ENCODE measurements at places on chromosomes 11 and 22. TPM values are rescaled to one million over a fixed set of nuclear protein-coding genes. Genes with fewer than 3 reads are reported as not detected.

DNA sequence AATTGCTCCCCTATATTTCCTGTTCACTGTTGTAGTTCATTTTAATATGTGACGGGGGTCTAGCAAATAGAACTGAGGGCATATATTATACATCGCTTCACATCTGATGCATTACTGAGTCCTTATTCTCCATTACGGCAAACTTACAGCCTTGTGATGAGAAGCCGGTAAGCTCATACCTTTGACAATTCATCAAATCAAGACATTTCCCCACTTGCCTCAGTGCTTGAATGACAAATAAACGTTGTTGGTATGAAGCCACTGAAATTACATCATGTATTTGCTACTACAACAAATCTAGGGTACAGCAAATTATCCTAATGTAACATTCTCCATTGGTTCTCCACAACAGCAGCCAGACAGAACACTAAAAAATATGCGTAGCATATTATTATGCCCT lies 1999.8 kb downstream of the LRRC4C start:
- no peak overlapping the region for H3K27ac ChIP-seq
- no peaks in the 10 kb centered on the region for H3K36me3 ChIP-seq
- no peak overlapping the region for H3K4me3 ChIP-seq
- no peaks in the 10 kb centered on the region for H3K27me3 ChIP-seq
- DNase-seq, result no peak

- H3K27ac ChIP-seq, result no peak overlapping the region
- no peak for DNase-seq
- H3K27me3 ChIP-seq, result no peaks in the 10 kb centered on the region
- H3K4me1 ChIP-seq, result no peaks in the 10 kb centered on the region
Measured at GRCh38 chr22:37462983-37463382, 23.2 kb downstream of the MFNG start.

GRCh38 chr11:130434521-130435223 lies 6.3 kb upstream of the ADAMTS8 start:
- no peaks in the 10 kb centered on the region for H3K27me3 ChIP-seq
- no peaks in the 10 kb centered on the region for H3K36me3 ChIP-seq
- peak overlapping the region; percentile 74 for H3K27ac ChIP-seq
- peak; percentile 74 for DNase-seq
- H3K4me3 ChIP-seq, result peak overlapping the region; percentile 51

DNA sequence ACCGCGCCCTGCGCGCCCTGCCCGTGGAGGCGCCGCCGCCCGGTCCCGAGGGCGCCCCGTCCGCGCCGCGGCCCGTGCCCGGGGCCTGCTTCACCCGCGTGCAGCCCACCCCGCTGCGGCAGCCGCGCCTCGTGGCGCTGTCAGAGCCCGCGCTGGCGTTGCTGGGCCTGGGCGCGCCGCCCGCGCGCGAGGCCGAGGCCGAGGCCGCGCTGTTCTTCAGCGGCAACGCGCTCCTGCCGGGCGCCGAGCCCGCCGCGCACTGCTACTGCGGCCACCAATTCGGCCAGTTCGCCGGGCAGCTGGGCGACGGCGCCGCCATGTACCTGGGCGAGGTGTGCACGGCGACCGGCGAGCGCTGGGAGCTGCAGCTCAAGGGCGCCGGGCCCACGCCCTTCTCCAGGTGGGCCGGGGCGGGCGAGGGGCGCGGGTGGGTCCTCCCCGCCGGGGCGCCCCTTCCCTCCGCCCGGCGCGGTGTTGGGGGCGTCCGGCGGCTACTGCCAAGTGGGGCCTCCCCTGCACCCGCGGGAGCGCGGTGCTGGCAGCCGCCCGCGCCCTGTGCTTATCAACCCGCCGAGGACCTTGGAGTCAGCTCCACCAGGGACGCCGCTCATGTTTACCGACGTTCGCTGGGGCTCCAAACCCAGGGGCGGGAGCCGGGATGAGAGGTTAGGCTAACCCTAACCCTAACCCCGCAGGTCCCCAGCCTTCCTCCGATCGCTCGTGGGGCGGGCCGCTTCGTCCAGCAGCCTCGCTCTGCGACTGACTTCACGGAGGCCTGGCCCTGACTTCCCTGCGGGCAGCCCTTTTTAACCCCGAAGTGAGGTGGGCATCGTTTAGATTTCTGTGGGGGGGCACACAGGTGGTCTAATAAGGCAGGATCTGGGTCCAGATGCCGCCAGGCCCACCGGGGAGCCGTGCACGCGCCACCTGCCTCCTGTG lies 649 bp downstream of the SELENOO start:
- H3K4me1 ChIP-seq, result no peaks in the 10 kb centered on the region
- no peaks in the 10 kb centered on the region for H3K36me3 ChIP-seq
- peak overlapping the region; percentile 66 for H3K4me3 ChIP-seq
- no peak for DNase-seq
- no peaks in the 10 kb centered on the region for H3K27me3 ChIP-seq
- peak overlapping the region; percentile 90 for H3K27ac ChIP-seq

DNA sequence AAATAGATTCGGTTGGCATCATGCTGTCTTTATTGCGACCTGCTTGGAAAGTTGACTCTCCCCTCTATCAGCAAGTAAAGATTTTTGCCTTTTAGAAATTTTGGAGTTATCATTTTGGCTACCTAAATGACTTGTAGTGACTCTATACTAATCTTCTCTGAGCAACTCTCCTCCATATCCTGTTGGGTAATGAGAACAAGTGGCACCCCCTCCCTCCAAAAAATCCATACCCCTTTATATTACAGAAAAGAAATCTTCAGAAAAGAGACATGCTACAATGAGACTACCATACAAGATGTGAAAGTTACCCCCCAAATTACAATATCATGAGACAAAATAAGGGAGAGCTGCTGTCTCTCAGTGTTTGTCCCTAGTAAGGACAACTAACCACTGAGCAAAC lies 1.2 kb downstream of the JAML start:
- no peaks in the 10 kb centered on the region for H3K4me1 ChIP-seq
- no peaks in the 10 kb centered on the region for H3K27me3 ChIP-seq
- DNase-seq, result no peak
- H3K4me3 ChIP-seq, result no peak overlapping the region
- no peak overlapping the region for H3K27ac ChIP-seq
- no peaks in the 10 kb centered on the region for H3K36me3 ChIP-seq

DNA sequence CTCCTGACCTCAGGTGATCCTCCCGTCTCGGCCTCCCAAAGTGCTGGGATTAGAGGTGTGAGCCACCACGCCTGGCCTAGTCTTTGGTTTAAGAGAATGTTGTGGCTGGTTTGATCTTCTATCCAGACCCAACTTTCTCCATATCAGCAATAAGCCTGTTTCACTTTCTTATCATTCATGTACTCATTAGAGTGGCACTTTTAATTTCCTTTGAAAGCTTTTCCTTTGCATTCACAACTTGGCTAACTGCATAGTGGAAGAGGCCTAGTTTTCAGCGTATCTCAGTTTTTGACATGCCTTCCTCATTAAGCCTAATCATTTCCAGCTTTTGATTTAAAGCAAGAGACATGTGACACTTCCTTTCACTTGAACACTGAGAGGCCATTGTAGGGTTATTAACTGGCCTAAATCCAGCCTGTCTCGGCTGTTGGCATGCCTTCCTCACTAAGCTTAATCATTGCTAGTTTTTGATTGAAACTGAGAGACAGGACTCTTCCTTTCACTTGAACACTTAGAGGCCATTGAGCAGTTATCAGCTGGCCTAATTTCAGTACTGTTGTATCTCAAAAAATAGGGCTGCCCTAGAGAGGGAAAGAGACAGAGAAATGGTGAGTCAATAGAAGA lies 13.1 kb upstream of the RPL3 start:
- DNase-seq, result no peak
- no peak overlapping the region for H3K4me3 ChIP-seq
- H3K27me3 ChIP-seq, result no peaks in the 10 kb centered on the region

GRCh38 chr11:5226732-5227310 lies at the start of gene HBB:
Gene HBB, minus strand, starts transcription at chr11:5227071. Its CDS starts 50 bp downstream, at chr11:5227021.
- DNase-seq, result no peak
- H3K4me3 ChIP-seq, result no peak within 1 kb of the TSS
- no peak within 1 kb of the TSS for H3K27ac ChIP-seq
- no peaks in the 10 kb centered on the region for H3K36me3 ChIP-seq

DNA sequence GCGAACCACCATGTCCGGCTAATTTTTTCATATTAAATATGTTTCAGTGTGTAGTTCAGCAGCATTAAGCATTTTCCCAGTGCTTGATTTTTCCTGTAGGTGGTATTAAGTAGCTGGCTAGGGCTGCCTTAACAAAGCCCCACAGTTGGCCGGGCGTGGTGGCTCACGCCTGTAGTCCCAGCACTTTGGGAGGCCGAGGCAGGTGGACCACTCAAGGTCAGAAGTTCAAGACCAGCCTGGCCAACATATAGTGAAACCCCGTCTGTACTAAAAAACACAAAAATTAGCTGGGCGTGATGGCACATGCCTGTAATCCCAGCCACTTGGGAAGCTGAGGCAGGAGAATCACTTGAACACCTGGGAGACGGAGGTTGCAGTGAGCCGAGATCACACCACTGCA lies 33.5 kb upstream of the TOLLIP start:
- H3K27ac ChIP-seq, result no peak overlapping the region
- no peaks in the 10 kb centered on the region for H3K27me3 ChIP-seq
- no peak overlapping the region for H3K4me3 ChIP-seq

- H3K27ac ChIP-seq, result peak overlapping the region; percentile 91
- no peaks in the 10 kb centered on the region for H3K27me3 ChIP-seq
- peak overlapping the region; percentile 86 for H3K4me3 ChIP-seq
- peaks cover 4% of the 10 kb centered on the region for H3K4me1 ChIP-seq
Measured at GRCh38 chr11:47186700-47187695, 764 bp upstream of the PACSIN3 start.

GRCh38 chr22:23888615-23889401 lies 5.4 kb upstream of the MIF start:
- H3K27me3 ChIP-seq, result no peaks in the 10 kb centered on the region
- H3K36me3 ChIP-seq, result no peaks in the 10 kb centered on the region
- no peak for DNase-seq
- H3K27ac ChIP-seq, result no peak overlapping the region
- no peaks in the 10 kb centered on the region for H3K4me1 ChIP-seq

- H3K4me1 ChIP-seq, result no peaks in the 10 kb centered on the region
- no peak overlapping the region for H3K27ac ChIP-seq
- H3K4me3 ChIP-seq, result no peak overlapping the region
- no peak for DNase-seq
Measured at GRCh38 chr11:74754507-74755252, 6.0 kb downstream of the RNF169 start.

DNA sequence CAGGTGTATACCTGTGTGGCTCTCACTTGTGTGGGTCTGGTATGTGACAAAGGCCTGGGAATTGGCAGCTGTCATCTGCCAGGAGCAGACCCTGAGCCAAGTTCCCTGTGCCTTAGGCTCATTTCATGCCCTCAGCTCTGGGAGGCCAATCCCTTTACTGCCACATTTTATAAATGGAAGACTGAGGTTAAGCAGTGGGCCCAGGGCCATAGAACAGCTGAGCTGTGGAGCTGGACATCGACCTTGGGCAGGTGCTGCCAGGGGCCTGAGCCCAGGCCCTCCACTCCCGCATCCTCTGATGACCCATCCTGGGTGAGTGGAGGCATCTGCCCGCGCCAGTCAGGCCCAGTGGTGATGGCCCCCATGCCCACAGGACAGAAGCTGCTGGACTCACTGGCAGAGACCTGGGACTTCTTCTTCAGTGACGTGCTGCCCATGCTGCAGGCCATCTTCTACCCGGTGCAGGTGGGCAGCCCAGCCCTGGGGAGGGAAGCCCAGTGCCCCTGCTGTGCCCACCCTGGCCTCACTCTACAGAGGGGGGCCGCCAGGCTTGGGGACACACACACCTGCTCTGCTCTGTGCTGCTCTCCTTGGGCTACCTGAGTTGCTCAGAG lies 20.9 kb upstream of the ARHGAP8 start:
- no peaks in the 10 kb centered on the region for H3K27me3 ChIP-seq
- peak overlapping the region; percentile 36 for H3K27ac ChIP-seq
- no peak for DNase-seq
- H3K4me1 ChIP-seq, result peaks cover 18% of the 10 kb centered on the region
- H3K4me3 ChIP-seq, result no peak overlapping the region

- H3K4me3 ChIP-seq, result no peak overlapping the region
- no peaks in the 10 kb centered on the region for H3K27me3 ChIP-seq
- H3K36me3 ChIP-seq, result no peaks in the 10 kb centered on the region
Measured at GRCh38 chr22:39722032-39722325, 151.4 kb downstream of the CACNA1I start.

DNA sequence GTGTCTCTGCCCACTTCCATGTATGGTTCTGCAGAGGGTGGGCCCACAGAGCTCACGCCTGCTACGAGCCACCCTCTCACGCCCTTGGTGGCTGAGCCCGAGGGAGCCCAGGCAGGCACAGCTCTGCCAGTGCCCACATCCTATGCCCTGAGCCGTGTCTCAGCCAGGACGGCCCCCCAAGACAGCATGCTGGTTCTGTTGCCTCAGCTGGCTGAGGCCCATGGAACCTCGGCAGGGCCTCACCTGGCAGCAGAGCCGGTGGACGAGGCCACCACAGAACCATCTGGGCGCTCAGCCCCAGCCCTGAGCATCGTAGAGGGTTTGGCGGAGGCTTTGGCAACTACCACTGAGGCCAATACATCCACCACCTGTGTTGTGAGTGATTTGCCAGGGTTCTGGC lies 64.0 kb downstream of the OTOG start:
- H3K4me3 ChIP-seq, result no peak overlapping the region
- no peaks in the 10 kb centered on the region for H3K36me3 ChIP-seq
- H3K4me1 ChIP-seq, result no peaks in the 10 kb centered on the region
- no peaks in the 10 kb centered on the region for H3K27me3 ChIP-seq
- no peak for DNase-seq

DNA sequence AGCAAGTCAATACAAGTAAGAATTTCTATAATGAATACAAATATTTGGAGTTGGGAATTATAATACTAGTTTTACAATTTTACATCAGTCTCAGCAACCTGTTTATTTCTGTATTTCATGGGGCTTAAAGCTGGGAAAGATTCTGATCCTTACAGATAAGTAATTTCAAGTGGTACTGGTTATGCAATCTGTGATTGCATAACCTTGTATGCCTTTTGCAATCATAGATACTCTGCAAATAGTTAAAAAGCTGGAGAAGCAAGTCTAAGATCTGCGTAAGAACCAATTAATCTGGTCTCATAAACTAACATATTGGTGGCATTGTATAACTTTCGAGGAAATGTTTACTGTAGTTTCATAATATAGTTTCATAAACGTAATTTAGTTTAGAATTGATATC lies 198.3 kb upstream of the PGR start:
- no peaks in the 10 kb centered on the region for H3K27me3 ChIP-seq
- H3K36me3 ChIP-seq, result no peaks in the 10 kb centered on the region
- no peak overlapping the region for H3K4me3 ChIP-seq
- DNase-seq, result no peak
- H3K4me1 ChIP-seq, result no peaks in the 10 kb centered on the region

DNA sequence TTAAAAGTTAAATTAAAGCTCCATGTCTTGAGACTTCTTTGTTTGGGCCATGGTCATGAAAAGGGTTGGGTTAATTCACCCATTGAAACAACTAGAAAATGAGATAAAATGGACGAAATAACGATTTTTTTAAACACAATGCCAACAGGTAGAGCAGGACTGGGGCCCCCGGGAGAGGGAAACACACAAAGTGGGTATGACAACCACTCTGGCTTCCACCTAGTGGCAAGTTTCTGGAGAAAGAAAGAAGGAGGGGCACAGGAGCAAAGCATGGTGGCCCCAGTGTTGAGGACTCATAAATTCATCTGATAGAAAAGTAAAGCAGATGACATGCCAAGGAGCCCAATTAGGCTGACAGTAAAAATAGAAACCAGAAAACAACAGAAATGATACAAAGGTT lies 68.4 kb downstream of the MYEOV start:
- no peak overlapping the region for H3K4me3 ChIP-seq
- no peaks in the 10 kb centered on the region for H3K27me3 ChIP-seq
- H3K27ac ChIP-seq, result no peak overlapping the region
- H3K4me1 ChIP-seq, result no peaks in the 10 kb centered on the region
- DNase-seq, result no peak

TRIM6 gene
- total RNA-seq, result 2.6 TPM

CDON gene
- 26.5 TPM for total RNA-seq

OR4A16 gene
- total RNA-seq, result not detected

HEPN1 gene
- not detected for total RNA-seq

MYO7A gene
- 23.5 TPM for total RNA-seq

OR8A1 gene
- not detected for total RNA-seq

All from breast epithelium (tissue), 4 donors.